ENCODE measurements at places on chromosomes 7 and 10. TPM values are rescaled to one million over a fixed set of nuclear protein-coding genes. Genes with fewer than 3 reads are reported as not detected.
A peak's percentile ranks its signal among the peaks of the same experiment; 100 is the strongest.

SMURF1 gene
- 46.6 TPM for total RNA-seq

DNA sequence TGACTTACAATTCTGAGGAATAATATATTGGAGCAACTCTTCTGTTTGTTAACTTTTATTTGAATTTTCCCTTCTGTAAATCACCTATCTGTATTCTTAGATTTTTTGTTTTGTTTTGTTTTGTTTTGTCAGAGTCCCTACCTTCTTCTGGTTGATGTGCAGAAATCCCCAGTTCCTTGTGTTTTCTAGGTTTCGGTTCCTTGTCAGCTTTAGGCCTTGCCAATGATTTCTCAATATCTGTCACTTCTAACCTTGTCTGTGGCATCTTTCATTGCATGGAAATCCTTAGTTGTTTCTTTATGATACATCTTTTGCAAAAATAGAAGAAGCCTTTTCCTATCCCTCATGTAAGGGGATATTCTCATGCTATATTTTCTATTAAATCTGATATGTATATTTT, 21.7 kb upstream of the ST8SIA6 start:
- no peak for DNase-seq

- DNase-seq: no peak
These were observed 236.6 kb downstream of the EBF3 start for GRCh38 chr10:129727495-129727894.

DNA sequence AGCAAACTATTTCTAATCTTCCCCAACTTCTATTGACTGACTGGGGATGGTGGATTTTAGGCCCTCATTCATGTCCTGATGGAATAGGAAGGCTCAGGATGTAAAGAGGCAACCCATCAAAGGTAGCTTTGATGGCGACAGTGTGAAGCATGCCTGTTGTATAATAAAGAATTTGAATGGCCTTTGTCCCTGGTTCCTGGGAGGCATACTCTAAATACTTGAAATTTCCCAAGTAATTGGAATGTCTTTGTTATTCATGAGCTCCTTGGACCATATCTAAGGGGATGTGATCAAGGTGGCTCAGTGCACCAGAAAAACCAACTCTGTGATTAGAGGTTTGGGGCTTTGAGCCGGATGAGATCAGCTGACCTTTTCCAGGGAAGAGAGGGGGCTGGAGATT, 264.5 kb upstream of the NEBL start:
- DNase-seq: no peak

FEZF1 gene
- total RNA-seq: 0.69 TPM

DNA sequence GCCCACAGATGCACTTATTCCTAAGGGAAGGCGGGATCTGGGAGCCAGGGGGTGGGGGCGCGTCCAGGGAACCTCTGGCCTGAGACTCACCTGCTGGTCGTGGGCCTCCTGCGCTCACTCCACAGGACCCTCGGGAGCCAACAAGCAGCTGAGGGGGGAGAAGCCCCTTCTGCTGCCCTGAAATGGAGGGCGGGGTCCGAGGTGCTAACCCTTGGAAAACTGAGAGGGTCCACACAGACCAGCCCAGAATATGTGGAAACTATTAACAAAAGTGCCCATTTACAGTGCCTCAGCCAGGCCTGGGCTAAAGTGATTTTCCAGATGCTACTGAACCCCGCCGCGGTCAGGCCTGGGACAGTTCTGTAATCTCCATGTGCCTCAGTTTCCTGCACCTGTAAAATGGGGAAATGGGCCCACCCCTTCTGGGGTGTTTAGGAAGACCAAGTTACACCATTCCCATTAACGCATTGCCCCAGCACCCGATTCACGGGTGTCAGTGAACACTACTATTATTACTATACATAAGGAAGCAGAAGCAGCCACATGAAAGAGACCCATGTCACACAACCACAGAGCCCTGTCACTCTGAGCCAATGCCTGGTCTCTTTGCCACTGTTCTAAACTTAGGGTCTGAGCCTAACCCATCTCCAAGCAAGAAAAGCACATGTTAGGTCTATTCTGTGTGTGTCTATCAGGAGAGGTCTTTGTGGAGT, 630 bp upstream of the VSTM4 start:
- DNase-seq: no peak

- no peak for DNase-seq
These were observed 81.1 kb downstream of the IDE start for GRCh38 chr10:92492748-92493240.

DNA sequence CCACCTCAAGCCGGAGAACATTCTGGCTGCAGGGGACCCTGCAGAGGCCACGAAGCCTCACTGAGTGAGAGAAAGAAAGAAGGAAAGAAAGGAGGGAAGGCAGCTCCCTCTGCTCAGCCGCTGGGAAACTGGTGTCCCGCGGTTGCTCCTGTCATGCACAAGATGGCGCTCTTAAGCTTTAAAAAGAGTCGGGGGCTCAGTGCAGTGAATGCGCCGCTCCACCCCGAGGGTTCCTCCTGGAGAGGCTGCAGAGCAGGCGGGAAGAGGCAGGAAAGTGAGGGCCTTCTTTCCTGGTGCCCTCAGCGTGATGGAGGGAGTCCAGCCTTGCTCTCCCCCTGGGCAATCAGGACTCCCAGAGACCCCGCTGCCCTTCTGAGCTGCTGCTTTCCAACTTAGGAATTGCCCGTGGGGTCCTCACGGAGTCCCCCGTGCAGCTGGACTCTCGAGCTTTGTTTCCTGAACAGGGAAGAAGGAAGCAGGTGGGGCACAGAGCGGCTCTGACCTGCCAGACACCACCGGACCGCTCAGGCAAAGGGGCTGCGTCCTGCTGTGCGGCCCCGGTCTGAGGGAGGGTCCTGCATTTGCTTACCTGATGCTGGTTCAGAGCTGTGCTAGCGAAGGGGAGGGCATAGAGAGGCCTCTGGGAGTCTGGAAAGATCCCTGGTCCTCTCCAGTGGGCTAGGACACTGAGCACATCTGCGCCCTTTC, 141.9 kb upstream of the MKI67 start:
- DNase-seq: peak; percentile 69

ZNF804B gene
- not detected for total RNA-seq

DNA sequence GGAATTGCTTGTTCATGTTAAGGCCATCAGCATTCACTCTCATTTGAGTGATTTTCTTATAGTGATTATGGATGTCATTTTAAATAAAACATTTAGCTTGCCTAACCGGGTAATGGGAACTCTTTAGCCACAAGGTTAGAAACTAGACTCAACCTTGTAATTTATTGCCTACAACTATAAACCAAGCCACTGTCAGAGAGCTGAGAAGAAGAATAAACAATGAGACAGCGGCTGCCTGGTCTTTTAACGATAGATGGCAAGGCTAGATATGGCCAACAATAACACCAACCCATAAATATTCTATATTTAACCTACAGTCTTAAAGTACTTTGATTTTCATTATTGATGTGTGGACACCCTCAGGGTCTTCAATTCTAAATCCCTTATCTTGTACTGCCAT, 27.8 kb upstream of the INHBA start:
- DNase-seq: no peak

DNA sequence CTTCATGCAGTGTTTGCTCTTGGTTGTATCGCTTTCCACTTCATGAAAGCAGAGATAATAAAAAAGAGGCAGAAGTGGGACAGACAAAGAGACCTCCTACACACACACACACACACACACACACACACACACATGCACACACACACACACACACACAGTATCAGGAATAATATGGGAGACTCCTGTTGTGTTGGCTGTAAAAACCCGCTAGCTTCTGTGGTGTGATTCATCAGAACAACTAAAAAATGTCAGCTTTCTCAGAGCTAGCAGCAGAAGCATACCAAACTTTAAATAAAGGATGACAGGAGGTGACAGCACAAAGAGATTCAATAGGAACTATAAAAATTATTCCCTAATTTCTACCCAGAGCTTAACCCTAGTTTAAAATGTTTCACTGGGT, 148.2 kb upstream of the LRRTM3 start:
- DNase-seq: no peak

DNA sequence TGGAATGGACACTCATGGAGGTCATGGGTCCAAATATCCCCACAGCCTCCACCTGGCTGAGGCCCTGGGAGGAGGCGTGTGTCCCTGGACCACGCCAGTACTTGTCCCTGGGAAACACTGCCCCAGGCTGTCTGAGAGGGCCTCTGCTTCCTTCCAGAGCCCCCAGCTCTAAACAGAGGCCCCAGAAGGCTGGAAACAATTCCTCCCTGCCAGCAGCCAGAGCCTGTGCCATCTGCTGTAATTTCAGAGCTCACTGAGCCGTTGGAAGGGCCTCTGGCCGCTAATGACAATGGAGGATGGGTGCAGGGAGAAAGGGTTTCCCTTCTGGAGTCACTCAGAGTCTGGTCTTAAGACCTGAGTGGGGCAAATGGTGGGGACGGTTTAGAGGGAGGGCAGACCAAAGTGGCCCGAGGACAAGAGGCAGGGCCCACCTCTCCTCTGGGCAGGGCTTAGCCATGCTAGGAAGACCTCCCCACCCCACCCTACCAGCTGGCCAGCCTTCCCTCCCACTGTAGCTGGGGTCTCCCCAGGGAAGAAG, 7.1 kb downstream of the CHAT start:
- DNase-seq: no peak

DNA sequence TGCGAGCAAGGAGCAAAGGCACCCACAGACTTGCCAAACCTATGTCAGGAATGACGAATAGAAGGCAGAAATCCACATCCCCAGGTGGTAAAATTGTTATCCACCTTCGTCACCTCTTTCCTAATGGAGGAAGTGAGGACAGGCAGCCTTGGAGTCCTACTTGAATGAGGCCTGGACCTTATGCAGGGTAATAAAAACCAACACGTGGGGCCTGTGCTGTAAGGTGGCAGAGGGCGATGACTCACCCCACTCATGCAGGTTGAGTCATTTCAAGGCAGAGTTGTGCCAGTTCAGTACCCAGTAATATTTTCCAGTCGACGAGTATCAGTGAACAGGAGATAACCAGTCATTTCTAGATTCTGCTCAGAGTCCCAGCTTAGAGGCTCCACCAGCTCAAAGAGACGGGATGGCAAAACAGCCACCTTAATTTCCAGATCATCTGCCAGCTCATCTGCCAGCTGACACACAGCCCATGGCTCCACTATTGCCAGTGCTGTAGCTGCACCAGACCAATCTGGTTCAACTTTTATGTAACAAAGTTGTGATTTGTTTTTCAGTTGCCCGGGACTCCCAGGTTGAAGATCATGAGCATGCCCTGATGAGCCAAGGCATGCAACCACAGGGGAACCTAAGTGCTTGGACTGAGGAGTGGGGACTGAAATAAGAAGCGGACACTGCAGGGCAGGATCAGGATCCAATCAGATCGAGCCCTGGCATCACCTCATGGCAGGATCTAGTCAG, 176.2 kb upstream of the ITGB1 start:
- DNase-seq: peak; percentile 96

CDHR3 gene
- total RNA-seq: 0.74 TPM
